ENCODE measurements at places on chromosomes 1 and 21. TPM values are rescaled to one million over a fixed set of nuclear protein-coding genes. Genes with fewer than 3 reads are reported as not detected.

The PITHD1 gene
- total RNA-seq, result 44.1 TPM

The TEDDM1 gene
- not detected for total RNA-seq

The KIF1B gene
- total RNA-seq, result 11.5 TPM

The HPCAL4 gene
- not detected for total RNA-seq

The SH2D2A gene
- total RNA-seq, result 0.86 TPM
